ENCODE measurements at places on chromosomes 5 and 9.

- peak; percentile 70 for DNase-seq
These were observed 73.6 kb upstream of the PAM start for GRCh38 chr5:102681403-102681983.

- DNase-seq = no peak
These were observed 274.2 kb upstream of the CCNH start for GRCh38 chr5:87686975-87687374.

- no peak for DNase-seq
These were observed 169.9 kb downstream of the CDH9 start for GRCh38 chr5:26868504-26868903.

DNA sequence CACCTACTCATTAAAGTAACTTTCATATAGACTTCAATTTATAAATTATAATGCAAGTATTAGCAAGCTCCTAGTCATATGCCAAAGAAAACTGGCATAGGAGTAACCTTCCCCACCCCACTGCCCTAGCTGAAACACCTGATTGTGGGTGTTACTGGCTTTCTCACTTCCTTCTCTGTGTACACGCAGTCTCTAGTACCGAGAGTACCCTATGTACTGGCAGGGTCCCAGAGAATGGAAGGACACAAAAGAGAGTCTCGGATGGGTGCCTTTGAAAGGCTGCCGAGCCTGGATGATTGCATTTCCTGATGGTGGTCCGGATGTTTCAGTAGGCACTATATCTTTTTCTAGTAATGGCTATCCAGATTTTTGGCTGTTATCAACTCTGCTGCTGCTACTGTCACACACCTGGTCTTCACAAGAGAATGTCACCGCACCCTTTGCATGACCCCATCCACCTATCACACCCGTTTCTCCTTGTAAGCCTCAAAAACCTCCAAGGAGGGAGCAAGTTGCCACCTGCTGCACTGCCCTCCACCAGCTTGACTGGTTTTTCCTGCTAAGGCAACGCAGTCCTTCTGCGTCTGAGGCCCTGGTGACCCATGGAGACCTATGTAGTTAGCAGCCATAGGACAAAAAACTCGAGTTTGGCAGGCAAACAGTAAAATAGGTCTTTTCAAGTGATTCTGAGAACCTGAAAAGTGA lies 53.8 kb upstream of the CLINT1 start:
- no peak for DNase-seq

- peak; percentile 76 for DNase-seq
These were observed 83.9 kb downstream of the SPOCK1 start for GRCh38 chr5:137415231-137415681.

GRCh38 chr5:135245521-135246499 lies 153.2 kb downstream of the MACROH2A1 start:
- peak; percentile 87 for DNase-seq

- DNase-seq = no peak
These were observed 2.0 kb upstream of the REEP5 start for GRCh38 chr5:112923988-112924387.

DNA sequence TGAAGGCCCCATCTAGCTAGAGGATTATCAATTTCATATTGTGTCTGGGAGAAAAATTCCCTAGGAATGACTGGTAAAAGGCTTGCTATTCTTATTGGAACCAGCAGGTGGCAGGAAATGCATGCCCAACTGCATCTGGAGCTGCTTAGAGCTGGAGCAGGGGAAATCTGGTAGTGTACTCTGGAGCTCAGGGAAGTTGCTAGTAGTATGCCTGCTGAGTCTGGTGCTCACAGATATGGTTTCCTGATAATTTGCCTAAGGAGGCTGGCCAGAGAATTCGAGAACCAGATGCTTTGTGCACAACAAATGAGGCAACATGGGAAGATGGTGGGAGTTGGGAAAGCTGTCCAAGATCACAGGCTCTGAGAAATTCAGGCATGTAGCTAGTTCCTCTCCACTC lies 53.7 kb downstream of the G3BP1 start:
- DNase-seq = peak; percentile 62

- DNase-seq = peak; percentile 50
These were observed 90.7 kb downstream of the PTCH1 start for GRCh38 chr9:95425910-95426551.

- DNase-seq = no peak
These were observed 261.3 kb upstream of the ANKH start for GRCh38 chr5:15132816-15133405.

Data from amniotic epithelial cell (primary cell).